Activated naive CD4-positive, alpha-beta T cell treated with anti-CD3 and anti-CD28 coated beads, Interleukin-2, amount 10 ng/mL, durations not matched to agents 5 hours and 36 hours (primary cell): ENCODE measurements at places on chromosomes 7 and 10. TPM values are rescaled to one million over a fixed set of nuclear protein-coding genes. Genes with fewer than 3 reads are reported as not detected.

Gene UCN3
- not detected for total RNA-seq

Gene C1QL3
- not detected for total RNA-seq

Gene MGAM2
- total RNA-seq = not detected

Gene HECW1
- not detected for total RNA-seq

Gene CNTNAP2
- not detected for total RNA-seq
